Natural killer cell (primary cell): ENCODE measurements at places on chromosomes 12 and 14.
A peak's percentile ranks its signal among the peaks of the same experiment; 100 is the strongest.

DNA sequence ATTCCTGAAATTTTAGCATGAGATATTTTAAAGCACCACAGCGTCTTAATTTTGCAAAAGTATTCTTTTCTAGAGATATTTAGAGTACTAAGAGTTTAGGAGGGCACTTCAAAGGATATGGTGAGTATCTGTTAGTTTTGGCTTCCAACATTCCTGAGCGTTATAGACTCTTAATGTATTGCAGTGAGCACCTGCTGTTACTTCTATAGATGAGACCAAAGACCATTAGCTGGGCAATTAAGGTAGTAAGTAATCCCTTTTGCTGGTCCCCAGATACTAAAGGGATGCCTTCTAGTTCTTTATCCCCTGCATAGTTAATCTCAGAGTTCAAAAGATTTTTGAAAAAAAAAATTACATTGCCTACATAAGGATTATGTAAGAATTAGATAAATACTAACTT, 975.6 kb downstream of the GALC start:
- H3K4me3 ChIP-seq, result no peak overlapping the region
- no peak overlapping the region for H3K27ac ChIP-seq
- DNase-seq, result no peak
- H3K36me3 ChIP-seq, result no peaks in the 10 kb centered on the region
- H3K4me1 ChIP-seq, result no peaks in the 10 kb centered on the region

GRCh38 chr14:105475269-105476096, 862 bp downstream of the CRIP2 start:
- DNase-seq, result peak; percentile 26
- no peak overlapping the region for H3K4me3 ChIP-seq
- H3K36me3 ChIP-seq, result no peaks in the 10 kb centered on the region
- H3K27me3 ChIP-seq, result peaks cover 24% of the 10 kb centered on the region
- peaks cover 54% of the 10 kb centered on the region for H3K4me1 ChIP-seq

- DNase-seq, result no peak
- no peaks in the 10 kb centered on the region for H3K27me3 ChIP-seq
- H3K36me3 ChIP-seq, result no peaks in the 10 kb centered on the region
Observed at GRCh38 chr14:53842938-53843337, 113.7 kb downstream of the BMP4 start.

DNA sequence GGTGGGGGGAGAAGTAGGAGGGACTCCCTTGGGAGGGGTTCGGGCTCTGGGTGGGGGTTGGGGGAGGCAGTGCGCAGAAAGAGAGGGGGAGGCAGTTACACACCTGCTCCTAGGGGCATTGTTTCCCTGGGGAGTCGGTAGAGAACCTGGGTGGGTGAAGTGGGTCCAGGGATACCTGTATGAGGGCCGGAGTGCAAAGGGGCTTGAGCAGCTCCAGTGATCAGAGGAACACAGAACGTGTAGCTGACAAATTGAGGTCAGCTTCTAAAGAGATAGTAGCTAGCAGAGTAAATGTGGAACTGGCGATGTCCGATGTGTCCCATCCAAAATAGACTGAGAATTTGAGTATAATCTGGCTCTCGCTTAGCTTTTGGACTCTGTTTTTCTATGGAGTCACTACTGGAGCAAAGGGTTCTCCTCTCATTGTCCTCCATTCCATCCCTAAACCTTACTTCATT, 502 bp downstream of the SMARCD1 start:
- H3K27me3 ChIP-seq, result no peaks in the 10 kb centered on the region
- peaks cover 22% of the 10 kb centered on the region for H3K36me3 ChIP-seq
- H3K4me1 ChIP-seq, result peaks cover 13% of the 10 kb centered on the region
- no peak for DNase-seq

DNA sequence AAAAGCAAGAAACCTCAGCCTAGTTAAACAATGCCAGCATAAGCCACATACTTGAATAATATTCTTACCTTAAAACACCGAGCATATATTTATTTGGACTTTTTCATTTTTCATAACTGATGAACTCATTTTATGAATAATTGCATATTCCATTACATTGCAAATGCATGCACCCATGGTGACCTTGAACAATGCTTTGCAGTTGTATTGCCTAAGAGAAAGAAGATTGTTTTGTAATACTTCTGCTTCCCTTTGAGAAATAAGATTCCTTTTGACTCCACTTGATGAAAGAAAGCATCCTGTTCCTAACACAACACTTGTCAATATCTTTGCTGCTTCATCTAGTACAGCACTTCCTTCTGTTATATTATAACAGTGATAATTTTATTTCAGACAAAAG, 1182.2 kb downstream of the FLRT2 start:
- H3K36me3 ChIP-seq, result no peaks in the 10 kb centered on the region
- no peak overlapping the region for H3K4me3 ChIP-seq

DNA sequence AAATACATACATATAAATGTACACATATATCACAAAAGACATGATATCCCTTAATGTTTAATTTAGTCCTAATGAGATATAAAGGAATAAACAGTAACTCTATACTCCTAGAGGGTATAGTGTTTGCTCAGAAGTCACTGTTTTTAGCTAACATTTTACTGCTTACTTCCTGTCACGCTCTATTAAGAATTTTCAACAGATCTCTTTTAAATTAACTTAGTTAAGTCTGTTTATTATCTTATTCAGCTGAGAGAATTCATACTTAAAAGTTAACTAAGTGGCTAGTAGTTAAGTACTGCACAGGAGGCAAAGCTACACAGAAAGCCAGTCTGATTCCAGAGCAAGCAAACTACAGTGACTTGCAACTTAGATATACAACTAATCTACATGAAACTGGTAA, 39.9 kb downstream of the GXYLT1 start:
- no peak overlapping the region for H3K4me3 ChIP-seq
- H3K27ac ChIP-seq, result no peak overlapping the region
- H3K36me3 ChIP-seq, result peaks cover 7% of the 10 kb centered on the region
- H3K4me1 ChIP-seq, result no peaks in the 10 kb centered on the region
- no peak for DNase-seq
- no peaks in the 10 kb centered on the region for H3K27me3 ChIP-seq
